ENCODE measurements at places on chromosomes 11 and 22.

DNA sequence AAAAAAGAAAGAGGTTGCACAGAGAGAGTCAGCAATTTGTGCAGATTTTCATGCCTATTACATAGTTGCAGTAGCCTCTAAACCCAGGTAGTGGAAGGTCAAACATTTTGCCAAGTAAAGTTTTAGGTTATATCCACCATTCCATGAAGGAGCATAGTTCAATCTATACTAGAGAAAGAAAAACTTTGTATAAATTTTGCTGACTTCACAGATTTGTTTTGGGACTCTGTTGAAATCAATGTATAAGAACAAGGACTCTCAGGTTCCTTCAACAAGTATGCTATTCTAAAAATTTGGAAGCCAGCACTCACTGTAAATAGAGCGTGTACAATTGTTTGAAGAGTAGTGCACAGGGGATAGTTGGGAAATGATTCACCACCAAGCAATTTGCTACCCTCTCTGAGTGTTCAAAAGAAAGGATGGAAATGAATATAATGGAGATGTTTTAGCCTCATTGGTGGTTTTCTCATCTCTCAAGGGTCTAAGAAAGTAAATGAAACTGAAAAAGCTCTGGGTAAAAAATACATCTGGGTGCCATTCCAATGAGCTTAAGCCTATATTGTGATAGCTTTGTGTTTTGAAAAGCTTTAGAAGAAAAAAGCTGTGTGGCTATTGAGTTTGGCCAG lies 508.4 kb upstream of the LUZP2 start:
- peak; percentile 84 for DNase-seq

- DNase-seq = peak; percentile 75
These were observed 7.3 kb downstream of the SNX19 start for GRCh38 chr11:130908770-130909625.

DNA sequence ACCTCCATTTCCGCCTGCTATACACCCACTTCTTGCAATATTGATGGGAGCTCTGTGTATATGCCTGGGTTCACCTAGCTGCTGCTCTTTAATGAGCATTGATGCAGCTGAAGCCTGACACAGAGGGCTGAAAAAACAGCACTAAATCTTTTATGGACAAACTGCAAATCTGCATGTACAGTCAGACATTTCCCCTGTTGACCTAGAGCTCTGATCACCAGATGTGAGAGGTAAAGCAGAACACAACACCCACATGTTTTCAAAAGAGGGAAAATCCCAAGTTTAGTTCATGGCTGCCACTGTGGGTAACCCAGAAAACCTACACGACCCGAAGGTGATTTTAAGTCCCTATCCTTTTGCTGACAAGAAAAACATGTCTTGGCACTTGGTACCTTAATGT lies 303.0 kb upstream of the PITPNB start:
- no peak for DNase-seq

- DNase-seq = no peak
These were observed 33.4 kb downstream of the TMEM123 start for GRCh38 chr11:102419181-102419580.

- no peak for DNase-seq
These were observed 5.8 kb downstream of the NRXN2 start for GRCh38 chr11:64717268-64717578.

DNA sequence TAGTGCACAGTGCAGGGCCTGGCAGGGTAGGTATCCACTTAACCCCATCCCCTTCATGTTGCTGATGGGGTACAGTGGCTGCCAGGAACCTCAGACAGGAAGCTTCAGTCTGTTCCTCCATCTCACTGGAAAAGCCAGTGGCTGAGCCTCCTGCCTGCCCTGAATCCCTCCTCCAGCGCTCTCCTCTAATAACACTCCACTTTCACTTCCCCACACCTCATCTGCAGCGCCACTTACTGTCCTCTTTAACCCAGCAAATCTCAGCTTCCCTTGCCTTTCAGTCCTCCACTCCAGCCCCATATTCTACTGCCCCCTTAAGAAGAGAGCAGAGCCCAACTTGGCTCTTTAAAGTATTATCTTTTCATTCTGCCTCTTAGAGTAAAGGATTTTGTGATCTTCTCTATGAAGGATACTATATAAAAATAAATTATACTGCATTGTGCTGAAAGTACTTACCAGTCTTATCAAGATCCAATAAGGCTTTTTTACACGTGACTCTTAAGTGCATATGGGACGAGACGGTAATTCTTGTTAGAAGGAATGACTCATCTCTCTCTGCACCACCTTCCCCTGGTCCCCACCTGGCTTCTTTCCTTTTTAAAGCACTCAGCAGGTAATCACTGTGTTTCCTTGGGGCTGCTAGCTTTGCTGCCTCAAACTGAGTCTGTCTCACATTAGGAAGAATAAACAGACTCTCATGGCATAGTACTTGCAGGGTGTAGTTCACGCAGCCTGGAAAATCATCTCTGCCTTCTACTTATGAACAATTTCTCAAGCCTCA lies 238.0 kb upstream of the NARS2 start:
- no peak for DNase-seq

DNA sequence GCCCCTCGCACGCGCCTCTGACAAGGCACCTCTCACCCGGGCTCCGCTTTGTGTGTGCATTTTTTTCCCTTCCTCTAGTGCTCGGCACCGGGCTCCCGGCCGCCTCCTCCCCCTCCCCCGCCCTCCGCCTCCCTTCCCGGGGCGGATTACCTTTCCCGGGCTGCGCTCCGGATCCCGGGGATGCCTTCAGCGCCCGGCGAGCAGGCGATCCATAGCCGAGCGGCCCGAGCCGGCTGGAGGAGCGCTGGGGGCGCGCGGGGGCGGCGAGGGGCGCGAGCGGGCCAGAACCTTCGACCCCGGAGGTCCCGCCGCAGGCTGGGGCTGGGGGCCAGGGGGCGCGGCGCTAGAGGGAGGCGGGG lies 282 bp downstream of the MPPED2 start:
- DNase-seq = no peak

GRCh38 chr22:33909075-33909458 lies 11.2 kb downstream of the LARGE1 start:
- DNase-seq = peak; percentile 70

GRCh38 chr11:84056653-84057376 lies 770.6 kb upstream of the CCDC90B start:
- peak; percentile 13 for DNase-seq

- DNase-seq = no peak
These were observed 29.6 kb downstream of the DHCR7 start for GRCh38 chr11:71418643-71419042.

DNA sequence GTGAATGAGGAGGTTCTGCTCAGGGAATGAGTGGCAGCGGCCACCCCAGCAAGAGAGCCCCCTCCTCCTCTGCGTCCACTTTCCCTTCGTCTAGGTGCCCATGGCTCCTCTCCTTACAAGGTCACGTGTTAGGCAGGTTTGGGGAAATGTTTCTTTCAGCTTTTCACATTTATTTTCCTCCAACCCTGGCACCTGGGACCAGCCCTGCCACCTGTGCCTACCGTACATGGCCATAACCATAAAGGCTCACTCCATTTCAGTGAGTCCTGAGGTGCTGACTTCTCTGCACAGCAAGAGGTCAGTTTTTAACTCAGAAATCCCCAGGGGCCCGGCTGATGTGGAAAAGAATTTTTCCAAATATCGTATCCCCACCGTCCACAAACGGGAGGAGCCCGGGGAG lies 71.2 kb downstream of the FLI1 start:
- no peak for DNase-seq

- no peak for DNase-seq
These were observed 2.8 kb downstream of the IRF7 start for GRCh38 chr11:612961-613300.

GRCh38 chr11:97537407-97538150 lies 1147.8 kb downstream of the JRKL start:
- no peak for DNase-seq

DNA sequence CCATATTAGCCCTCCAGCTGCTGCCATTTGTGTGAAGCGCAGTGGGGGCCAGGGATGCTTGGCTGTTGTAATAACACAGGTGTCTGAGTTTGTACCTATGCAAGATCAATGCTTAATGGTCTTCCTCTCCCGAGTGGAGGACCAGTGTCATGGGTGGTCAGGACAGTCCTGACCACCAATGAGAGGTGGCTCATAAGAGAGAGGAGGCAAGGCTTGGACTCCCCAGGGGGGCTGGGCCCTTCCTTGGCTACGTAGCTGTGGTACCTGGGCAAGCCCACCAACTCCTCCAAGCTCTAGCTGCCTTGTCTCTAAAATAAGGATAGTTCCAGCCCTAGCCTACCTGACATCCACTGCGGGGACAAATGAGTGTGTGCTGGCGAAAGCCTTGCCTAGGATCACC lies 79.2 kb downstream of the OSBP2 start:
- no peak for DNase-seq

DNA sequence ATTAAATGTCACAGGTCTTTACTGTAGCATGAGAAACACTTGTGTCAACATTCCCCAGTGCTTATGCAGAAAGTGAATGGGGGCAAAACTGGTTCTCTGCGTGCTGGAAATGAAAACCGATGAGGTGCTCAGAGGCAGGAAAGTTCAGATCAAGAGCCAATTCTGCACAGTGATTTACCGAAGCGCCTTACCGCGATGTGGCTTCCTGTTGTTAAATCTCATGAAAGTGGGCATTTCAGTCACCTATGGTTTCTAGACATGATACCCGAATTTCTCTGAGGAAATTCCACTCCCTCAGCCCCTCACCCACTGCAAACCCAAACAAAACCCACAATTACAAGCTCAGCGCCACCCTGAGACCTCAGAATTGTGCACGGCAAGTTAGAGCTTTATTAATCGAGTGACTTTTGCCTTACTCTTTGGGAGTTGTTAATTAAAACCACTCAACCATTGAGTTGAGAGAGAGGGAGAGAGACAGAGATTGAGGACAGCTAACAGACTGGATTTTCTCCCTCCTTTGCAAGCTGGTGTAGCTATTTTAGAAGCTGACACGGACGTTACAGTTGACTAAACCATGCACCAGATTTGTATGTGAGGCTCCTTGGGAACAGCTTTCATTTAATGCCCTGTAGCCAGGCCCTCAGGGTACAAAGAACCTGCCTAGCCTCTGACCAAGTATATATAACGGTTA lies 196.4 kb downstream of the DBX1 start:
- no peak for DNase-seq

GRCh38 chr11:103648670-103649400 lies 387.6 kb upstream of the DDI1 start:
- peak; percentile 69 for DNase-seq

DNA sequence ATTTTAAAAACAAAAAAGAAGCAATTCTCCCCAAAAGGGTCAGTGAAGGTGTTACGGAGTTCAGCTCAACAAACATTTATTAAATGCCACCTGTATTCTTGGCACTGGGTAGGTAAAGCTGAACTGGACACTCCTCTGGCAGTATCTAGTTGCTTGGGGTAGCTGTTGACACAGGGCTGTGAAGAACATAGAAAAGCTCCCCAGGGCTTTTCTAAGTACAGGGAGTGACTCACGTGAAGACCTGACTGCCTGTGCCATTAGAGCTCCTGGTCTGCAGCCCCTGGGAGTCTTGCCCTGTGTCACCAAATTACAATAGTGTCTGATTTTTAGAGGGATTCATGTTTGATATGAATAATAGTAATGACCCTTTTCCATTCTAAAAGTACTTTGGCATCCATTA lies 43.6 kb downstream of the COA4 start:
- no peak for DNase-seq

DNA sequence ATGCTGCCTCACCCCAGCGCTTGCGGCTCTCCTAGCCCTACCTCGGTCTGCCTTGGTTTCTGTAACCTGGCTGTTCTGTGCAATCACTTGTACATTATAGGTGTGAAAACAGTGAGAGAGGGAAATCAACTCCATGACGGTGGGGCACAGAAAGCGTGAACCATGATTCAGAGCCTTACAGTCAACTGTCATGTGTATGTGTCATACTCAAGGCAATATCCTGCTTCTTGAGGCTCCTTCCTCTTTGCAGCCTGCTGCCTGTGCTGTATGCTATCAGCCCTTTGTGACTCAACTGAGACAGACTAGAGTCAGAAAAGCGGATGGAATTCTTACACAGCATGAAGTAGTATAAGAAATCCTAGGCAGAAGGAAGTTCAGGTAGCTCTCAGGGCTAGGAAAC lies 2.1 kb downstream of the NRIP3 start:
- peak; percentile 88 for DNase-seq

GRCh38 chr11:61168042-61168688 lies 6.9 kb upstream of the VPS37C start:
- DNase-seq = no peak

DNA sequence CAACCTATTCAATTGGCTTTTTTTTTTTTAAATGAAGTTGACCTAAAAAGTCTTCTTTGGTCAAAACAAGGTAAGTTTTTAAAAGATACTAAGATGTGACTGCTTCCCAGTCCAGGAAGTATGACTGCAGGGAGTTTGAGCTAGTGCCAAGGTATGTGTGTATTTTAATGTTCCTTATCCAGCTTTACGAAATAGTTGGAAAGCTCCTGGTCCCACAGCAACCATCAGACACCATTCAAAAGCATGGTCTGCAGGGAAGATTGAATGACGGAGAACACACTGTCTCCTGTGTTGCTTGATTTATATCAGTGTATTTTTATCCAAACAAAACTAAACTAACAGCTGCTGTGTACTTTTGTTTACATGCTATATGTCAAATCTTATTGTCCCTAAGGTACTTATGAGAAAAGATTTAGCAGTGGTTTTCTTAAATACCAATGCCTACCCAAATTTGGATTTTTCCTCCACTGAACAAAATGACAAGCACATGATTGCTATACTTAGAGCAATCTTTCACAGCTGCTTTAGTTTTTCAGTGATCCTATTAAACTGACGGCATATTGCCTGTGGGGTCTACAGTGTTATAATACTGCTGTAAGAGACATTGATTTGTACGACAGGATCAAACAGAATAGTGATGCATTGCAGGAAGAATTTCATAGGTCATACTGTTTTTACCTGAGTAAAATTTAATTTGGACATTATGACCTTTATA lies 122.9 kb downstream of the DCDC1 start:
- peak; percentile 21 for DNase-seq

GRCh38 chr11:1868636-1869291 lies 15.9 kb downstream of the LSP1 start:
- no peak for DNase-seq

- DNase-seq = peak; percentile 65
These were observed 10.2 kb downstream of the SCGB1A1 start for GRCh38 chr11:62428871-62429560.

- no peak for DNase-seq
These were observed 127.9 kb upstream of the SYT13 start for GRCh38 chr11:45414088-45414487.

GRCh38 chr11:83881428-83881827 lies 595.3 kb upstream of the CCDC90B start:
- no peak for DNase-seq

- no peak for DNase-seq
These were observed 157.3 kb downstream of the AASDHPPT start for GRCh38 chr11:106234794-106235193.
